ENCODE measurements at places on chromosomes 4 and X. TPM values are rescaled to one million over a fixed set of nuclear protein-coding genes. Genes with fewer than 3 reads are reported as not detected.
A peak's percentile ranks its signal among the peaks of the same experiment; 100 is the strongest.

DCAF16 gene
- total RNA-seq: 26.2 TPM

DNA sequence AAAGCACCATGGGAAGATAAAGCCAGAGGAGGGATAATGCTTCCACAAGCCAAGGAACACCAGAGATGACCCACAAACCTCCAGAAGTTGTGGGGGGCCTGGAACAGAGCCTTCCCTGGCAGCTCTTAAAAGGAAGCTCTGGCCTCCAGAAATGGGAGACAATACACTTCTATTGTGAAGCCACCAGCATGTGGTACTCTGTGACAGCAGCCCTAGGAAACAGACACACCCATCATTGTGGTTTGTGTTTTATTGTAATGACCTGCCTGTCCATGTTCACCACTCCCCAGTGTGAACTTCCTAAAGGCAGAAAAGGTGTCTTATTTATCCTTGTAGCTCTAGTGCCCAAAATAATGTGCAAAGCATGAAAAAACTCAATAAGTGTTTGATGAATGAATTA, 264.1 kb upstream of the GATB start:
- no peak overlapping the region for H3K27ac ChIP-seq
- H3K27me3 ChIP-seq: no peaks in the 10 kb centered on the region
- no peaks in the 10 kb centered on the region for H3K4me1 ChIP-seq
- H3K36me3 ChIP-seq: no peaks in the 10 kb centered on the region
- H3K4me3 ChIP-seq: no peak overlapping the region

DNA sequence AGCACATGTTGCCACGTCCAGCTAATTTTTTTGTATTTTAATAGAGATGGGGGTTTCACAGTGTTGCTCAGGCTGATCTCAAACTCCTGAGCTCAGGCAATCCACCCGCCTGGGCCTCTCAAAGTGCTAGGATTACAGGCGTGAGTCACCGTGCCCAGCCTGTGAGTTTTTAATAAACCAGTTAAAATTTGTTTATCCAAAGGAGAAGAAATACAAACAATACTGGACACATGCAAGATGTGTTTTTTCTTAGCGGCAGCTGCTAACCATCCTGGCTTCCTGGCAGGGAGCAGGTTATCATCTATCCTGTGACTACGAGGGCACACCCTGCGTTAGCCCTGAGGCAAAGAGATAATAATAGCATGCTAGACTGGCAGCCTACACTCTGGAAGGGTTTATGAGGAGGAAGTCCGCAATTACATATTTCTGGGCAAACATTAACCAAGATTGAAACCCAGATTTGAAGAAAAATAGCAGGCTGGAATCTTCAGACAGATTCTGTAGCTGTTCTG, 191.4 kb downstream of the SPRY1 start:
- H3K4me1 ChIP-seq: peaks cover 15% of the 10 kb centered on the region
- no peaks in the 10 kb centered on the region for H3K27me3 ChIP-seq
- no peak overlapping the region for H3K4me3 ChIP-seq
- H3K36me3 ChIP-seq: no peaks in the 10 kb centered on the region

DNA sequence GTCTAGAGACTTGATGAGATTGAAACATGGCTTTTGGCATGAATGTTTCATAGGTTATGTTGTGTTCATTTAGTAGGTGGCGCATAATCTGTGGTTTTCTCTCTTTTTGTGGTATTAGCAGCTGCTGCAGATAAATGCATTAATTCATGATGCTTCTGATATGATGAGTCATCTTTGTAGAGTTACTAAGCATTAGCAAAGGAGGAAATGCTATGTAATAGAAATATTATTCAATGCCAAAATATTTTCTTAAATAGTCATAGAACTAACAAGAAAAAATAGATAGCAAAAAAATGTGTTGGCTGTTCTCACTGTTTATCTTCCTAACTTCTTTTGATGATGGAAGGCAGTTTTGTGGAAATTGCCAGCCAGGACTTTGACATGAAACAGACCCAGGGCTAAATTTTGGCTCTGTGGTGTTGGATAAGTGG, 3.6 kb downstream of the ZXDB start:
- DNase-seq: no peak
- H3K4me3 ChIP-seq: peak overlapping the region; percentile 14
- H3K36me3 ChIP-seq: no peaks in the 10 kb centered on the region
- no peaks in the 10 kb centered on the region for H3K27me3 ChIP-seq
- no peak overlapping the region for H3K27ac ChIP-seq

GPM6B gene
- total RNA-seq: 37.1 TPM

RASGEF1B gene
- total RNA-seq: 45.1 TPM

- no peak overlapping the region for H3K27ac ChIP-seq
- no peaks in the 10 kb centered on the region for H3K27me3 ChIP-seq
- H3K36me3 ChIP-seq: no peaks in the 10 kb centered on the region
- H3K4me3 ChIP-seq: no peak overlapping the region
These were observed 115.2 kb upstream of the TSPAN5 start for GRCh38 chr4:98773638-98774037.

DNA sequence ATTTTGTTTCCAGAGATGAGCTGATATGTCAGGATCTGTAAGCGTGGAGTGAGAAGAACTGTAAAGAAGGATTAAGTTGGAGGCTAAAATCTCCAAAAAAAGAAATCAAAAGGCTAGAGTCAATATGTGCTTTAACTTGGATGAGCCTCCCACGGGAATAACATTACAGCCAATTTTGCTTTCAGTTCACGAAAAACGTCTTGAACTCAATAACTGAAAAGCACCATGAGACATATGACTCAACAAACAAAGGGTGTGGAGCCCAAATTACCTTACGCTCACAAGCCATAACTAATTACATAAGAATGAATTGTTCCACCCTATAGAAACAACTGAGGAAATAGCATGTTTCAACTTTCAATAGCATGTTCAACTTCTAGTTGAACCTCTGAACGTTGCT, 22.3 kb downstream of the TMPRSS11D start:
- no peaks in the 10 kb centered on the region for H3K27me3 ChIP-seq
- no peaks in the 10 kb centered on the region for H3K36me3 ChIP-seq

MAGEA2 gene
- not detected for total RNA-seq

- H3K27me3 ChIP-seq: no peaks in the 10 kb centered on the region
- no peaks in the 10 kb centered on the region for H3K36me3 ChIP-seq
- H3K4me1 ChIP-seq: no peaks in the 10 kb centered on the region
- no peak overlapping the region for H3K4me3 ChIP-seq
These were observed 272.0 kb upstream of the CXXC4 start for GRCh38 chr4:104766676-104767075.

DNA sequence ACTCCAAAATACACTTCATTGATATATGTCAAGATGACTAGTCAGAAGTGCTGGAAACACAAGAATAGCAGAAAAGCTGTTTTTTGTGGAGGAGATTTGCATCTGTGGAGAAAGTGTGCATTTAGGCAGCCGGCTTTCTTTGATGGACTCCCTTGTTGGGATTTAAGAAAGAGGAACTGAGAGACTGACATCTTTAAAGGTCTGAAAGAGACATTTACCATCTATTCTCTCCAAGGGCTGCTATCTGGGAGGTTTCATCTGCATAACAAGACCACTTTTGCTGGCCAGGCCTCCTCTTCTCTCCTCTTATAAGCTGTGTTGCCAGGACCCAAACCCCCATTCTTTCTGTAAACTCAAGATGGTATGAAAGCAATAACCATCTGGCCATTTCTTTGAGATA, 1065.0 kb downstream of the NLGN4X start:
- no peak for DNase-seq
- no peak overlapping the region for H3K4me3 ChIP-seq
- H3K27ac ChIP-seq: no peak overlapping the region
- no peaks in the 10 kb centered on the region for H3K27me3 ChIP-seq
- no peaks in the 10 kb centered on the region for H3K36me3 ChIP-seq

GRCh38 chr4:150139297-150139865, 61.1 kb downstream of the DCLK2 start:
- no peak overlapping the region for H3K4me3 ChIP-seq
- no peaks in the 10 kb centered on the region for H3K27me3 ChIP-seq
- no peaks in the 10 kb centered on the region for H3K36me3 ChIP-seq
- DNase-seq: no peak
- H3K27ac ChIP-seq: no peak overlapping the region
- H3K4me1 ChIP-seq: no peaks in the 10 kb centered on the region

- H3K27me3 ChIP-seq: no peaks in the 10 kb centered on the region
- no peak overlapping the region for H3K4me3 ChIP-seq
- H3K27ac ChIP-seq: peak overlapping the region; percentile 17
- no peak for DNase-seq
These were observed 61.5 kb upstream of the HHIP start for GRCh38 chr4:144584428-144584827.

GRCh38 chr4:56930638-56931037, 22.9 kb downstream of the REST start:
- H3K4me1 ChIP-seq: no peaks in the 10 kb centered on the region
- H3K27ac ChIP-seq: no peak overlapping the region
- H3K4me3 ChIP-seq: no peak overlapping the region
- DNase-seq: no peak

DNA sequence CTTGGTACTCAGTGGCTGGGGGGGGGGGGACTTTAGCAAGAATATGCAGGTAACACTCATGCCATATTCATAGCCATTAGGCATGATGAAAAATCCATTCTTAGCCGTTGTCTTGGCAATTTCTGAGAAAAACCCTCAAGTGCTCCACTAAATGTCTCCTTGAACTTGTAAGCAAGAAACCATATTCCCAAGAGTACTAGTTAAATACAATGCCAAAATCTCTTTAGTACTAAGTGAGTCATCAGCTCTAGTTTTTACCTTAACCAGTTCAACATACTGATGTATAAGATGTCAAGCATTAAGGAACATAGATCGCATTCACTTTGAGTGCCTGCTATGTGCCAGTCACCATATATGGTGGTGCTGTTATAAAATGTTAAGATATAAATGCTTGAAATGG, 27.5 kb downstream of the UBE2D3 start:
- no peak for DNase-seq
- H3K27me3 ChIP-seq: no peaks in the 10 kb centered on the region
- no peak overlapping the region for H3K4me3 ChIP-seq
- H3K27ac ChIP-seq: no peak overlapping the region

F11 gene
- 24.7 TPM for total RNA-seq

DNA sequence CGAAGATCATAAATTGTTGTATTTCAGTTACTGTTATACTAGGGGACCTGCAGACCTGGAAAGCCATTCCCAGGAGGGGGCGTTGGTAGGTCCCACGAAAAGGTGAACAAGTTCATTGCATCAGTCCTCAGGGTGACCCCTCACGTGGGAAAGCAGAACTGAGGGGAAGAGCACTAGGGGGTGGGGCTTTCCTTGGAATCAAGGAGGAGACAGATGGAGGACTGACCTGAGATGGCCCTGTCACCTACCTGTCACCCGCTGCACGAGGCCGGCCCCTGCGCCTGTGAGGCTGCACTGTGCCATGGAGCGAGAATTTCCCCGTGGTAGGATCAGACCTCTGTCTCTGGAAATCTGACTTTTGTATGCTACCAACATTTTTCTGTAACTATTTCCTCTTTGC, 41.8 kb upstream of the CLDN24 start:
- H3K4me3 ChIP-seq: no peak overlapping the region
- H3K36me3 ChIP-seq: no peaks in the 10 kb centered on the region
- no peaks in the 10 kb centered on the region for H3K27me3 ChIP-seq
- H3K27ac ChIP-seq: no peak overlapping the region
- H3K4me1 ChIP-seq: no peaks in the 10 kb centered on the region

DNA sequence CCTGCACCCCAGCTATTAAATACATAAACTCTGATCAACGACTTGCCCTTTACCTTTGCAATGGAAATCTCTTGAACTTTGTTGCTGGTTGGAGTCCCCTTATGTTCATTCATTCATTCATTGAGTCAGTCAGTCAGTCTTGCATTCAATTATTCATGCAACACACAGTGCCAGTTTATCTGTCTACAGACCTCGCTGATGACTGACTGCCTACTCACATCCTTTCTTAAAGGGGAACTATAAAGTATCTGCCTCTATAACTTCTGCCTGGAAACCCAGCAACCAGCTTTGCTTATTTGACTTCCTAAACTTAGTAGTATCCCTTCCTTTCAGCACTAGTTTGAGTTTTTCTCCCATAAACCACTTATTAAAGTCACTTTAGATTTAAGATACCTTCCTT, 620.8 kb upstream of the ADGRL3 start:
- H3K36me3 ChIP-seq: no peaks in the 10 kb centered on the region
- H3K27me3 ChIP-seq: no peaks in the 10 kb centered on the region
- H3K4me1 ChIP-seq: no peaks in the 10 kb centered on the region
- no peak for DNase-seq

ZNF157 gene
- total RNA-seq: 0.23 TPM

GRCh38 chr4:119025420-119025819, 110.2 kb upstream of the MYOZ2 start:
- H3K27me3 ChIP-seq: no peaks in the 10 kb centered on the region
- no peaks in the 10 kb centered on the region for H3K36me3 ChIP-seq
- H3K4me1 ChIP-seq: peaks cover 15% of the 10 kb centered on the region
- peak; percentile 63 for DNase-seq

- DNase-seq: no peak
- H3K27me3 ChIP-seq: no peaks in the 10 kb centered on the region
- H3K4me1 ChIP-seq: no peaks in the 10 kb centered on the region
- H3K27ac ChIP-seq: no peak overlapping the region
- no peaks in the 10 kb centered on the region for H3K36me3 ChIP-seq
These were observed 112.0 kb upstream of the PABPC4L start for GRCh38 chr4:134313591-134313990.

- DNase-seq: no peak
- H3K4me1 ChIP-seq: peaks cover 13% of the 10 kb centered on the region
- no peak overlapping the region for H3K4me3 ChIP-seq
- H3K27me3 ChIP-seq: no peaks in the 10 kb centered on the region
- H3K27ac ChIP-seq: no peak overlapping the region
These were observed 4.6 kb downstream of the DGKQ start for GRCh38 chr4:968621-969394.

GRCh38 chr4:174437324-174437723, 85.0 kb downstream of the HPGD start:
- no peaks in the 10 kb centered on the region for H3K36me3 ChIP-seq
- H3K4me1 ChIP-seq: no peaks in the 10 kb centered on the region
- no peak overlapping the region for H3K4me3 ChIP-seq
- no peaks in the 10 kb centered on the region for H3K27me3 ChIP-seq
- no peak for DNase-seq
- no peak overlapping the region for H3K27ac ChIP-seq

ARMCX1 gene
- total RNA-seq: 21.7 TPM

DNA sequence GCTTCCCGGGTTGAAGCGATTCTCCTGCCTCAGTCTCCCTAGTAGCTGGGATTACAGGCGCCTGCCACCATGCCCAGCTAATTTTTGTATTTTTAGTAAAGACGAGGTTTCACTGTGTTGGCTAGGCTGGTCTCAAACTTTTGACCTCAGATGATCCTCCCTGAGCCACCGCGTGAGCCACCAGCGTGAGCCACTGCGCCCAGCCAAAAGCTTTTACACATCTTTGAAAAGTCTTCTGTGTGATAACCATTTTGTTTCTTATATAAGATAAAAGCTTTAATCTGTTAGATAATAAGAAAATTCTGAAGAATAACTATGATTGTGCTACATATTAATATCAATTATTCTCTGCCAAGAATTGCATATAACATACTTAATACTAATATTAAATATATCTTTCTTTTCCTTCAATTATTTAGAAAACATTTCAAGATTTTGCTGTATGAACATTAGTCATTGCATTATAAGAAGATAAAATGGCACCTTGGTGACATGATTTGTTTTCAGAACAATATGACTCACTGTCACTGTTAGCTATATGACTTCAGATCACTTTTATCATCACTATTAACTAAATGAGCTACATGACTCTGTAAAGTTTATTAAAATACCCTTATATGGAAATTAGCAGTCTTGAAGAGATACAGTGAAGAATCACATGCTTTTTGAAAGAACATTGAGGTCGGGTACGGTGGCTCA, 33.4 kb downstream of the RUFY3 start:
- DNase-seq: no peak
- no peak overlapping the region for H3K27ac ChIP-seq
- H3K27me3 ChIP-seq: no peaks in the 10 kb centered on the region
- no peaks in the 10 kb centered on the region for H3K36me3 ChIP-seq
- H3K4me3 ChIP-seq: no peak overlapping the region

Measured in upper lobe of right lung (tissue), 1 donor.